Right atrium auricular region (tissue), 2 donors: ENCODE measurements at places on chromosomes 16 and 17. TPM values are rescaled to one million over a fixed set of nuclear protein-coding genes. Genes with fewer than 3 reads are reported as not detected.

DNA sequence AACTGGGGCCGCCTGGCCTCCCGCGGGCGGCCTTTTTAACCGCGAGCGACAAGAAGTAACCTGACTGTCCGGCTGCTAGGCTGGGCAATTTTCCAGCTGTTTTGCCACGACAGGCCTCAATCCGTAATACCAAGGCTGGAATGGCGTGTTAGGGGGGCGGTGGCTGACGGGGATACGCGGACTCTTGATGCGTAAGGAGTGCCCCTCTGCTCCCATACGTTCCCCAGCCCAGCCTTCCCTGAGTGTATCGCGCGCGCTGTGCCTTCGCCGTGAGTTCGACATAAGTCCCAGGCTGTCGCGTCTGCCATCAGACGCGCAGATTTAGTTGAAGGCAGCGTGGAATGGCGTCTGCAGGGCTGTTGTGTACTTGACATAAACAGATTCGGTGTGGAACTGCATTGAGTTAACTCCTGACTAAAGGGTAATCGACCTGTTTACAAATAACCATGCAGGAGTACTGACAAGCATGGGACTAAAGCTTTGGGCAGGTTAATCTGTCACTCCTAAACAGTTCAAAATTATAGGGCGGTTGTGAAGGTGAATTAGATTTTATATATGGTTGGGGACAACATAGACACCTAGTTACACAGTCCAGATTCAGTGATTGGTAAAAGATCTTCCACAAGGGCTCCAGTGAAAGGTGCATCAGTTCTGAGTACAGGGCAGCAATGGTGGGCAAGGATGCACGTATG lies 16.6 kb upstream of the ERN1 start:
- DNase-seq, result peak; percentile 80

GRCh38 chr16:65037556-65037955 lies 84.3 kb downstream of the CDH11 start:
- no peak for DNase-seq

GRCh38 chr16:74322301-74322710 lies 25.7 kb downstream of the PSMD7 start:
- DNase-seq, result no peak

Gene NFAT5
- 16.4 TPM for total RNA-seq

DNA sequence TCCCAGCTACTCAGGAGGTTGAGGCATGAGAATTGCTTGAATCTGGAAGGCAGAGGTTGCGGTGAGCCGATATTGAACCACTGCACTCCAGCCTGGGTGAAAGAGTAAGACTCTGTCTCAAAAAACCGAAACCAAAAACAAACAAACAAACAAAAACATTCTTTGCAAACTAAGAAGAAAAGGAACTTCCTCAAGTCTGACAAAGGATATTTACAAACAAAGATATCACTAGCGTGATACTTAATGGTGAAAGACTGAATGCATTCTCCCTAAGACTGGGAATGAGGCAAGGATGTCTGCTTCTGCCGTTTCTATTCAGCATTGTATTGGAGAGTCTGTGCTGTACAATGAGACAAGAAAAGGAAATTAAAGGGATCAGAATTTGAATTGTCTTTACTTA lies 10.5 kb upstream of the MPO start:
- no peak for DNase-seq

GRCh38 chr17:82321947-82322466 lies 4.6 kb upstream of the CD7 start:
- DNase-seq, result no peak
